ENCODE measurements at places on chromosomes 6 and 20.

DNA sequence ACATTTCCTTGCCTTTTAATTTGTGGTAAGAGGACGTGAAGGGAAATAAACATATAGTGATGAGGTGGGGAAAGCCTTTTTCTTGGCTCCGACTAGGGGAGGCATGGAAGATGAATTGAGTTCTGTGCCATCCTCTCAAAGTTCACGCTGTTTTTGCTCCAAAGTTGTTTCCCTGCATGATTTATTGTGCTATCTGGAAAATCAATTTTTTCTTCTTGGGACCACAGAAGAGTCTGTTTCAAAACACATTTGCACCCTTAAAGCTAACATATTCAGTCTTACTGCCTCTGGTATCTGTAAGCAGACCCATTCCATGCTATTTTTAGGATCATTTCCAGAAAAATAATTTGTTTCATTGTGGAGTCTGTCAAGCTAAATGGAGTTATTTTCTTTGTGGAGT is 57.6 kb upstream of the KCNG1 start:
- DNase-seq = no peak

DNA sequence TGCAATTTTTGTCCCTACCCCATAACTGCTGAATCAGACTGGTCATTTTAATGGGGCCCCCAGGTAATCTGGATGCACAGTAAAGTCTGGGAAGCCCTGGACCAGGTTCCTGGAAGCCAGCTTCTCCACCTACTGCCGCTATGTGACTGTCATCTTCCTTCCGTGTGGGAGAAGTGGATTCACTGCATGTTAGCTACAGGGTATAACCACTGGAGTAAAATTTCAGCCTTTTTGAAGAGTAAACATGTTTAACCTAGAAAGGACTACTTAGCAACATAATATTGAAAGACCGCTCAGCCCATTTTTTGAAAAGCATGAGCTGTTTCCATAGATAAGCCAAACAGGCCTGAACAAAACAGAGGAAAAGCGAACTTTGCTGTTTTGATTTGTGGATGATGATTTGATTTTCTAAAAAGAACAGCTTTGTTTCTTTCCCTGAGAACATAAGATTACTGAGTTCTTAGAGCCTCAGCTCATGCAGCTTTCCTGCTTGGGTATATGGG is 208.1 kb downstream of the PLCB4 start:
- DNase-seq = no peak

GRCh38 chr6:62714112-62714511 is 428.1 kb upstream of the KHDRBS2 start:
- DNase-seq = no peak

- DNase-seq = no peak
These were observed 265.2 kb downstream of the QKI start for GRCh38 chr6:163679753-163680152.

DNA sequence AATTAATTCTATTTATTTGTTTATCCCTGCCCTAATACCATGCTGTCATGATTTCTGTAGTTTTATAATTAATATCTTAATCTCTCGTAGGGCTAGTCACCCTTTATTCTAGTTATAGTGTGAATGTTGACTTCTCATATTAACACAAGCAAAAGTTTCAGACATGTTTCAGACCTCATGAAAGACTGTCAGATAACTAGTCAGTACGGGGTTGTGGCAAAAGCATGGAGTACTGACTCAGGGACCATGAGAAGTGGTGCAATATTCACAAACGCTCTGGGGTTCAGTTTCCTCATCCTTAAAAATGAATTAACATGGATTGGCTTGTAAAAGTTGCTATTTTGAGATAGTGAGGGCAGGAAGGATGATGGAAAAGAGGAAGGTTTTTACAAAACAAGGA is 148.9 kb downstream of the TMEM200A start:
- no peak for DNase-seq

DNA sequence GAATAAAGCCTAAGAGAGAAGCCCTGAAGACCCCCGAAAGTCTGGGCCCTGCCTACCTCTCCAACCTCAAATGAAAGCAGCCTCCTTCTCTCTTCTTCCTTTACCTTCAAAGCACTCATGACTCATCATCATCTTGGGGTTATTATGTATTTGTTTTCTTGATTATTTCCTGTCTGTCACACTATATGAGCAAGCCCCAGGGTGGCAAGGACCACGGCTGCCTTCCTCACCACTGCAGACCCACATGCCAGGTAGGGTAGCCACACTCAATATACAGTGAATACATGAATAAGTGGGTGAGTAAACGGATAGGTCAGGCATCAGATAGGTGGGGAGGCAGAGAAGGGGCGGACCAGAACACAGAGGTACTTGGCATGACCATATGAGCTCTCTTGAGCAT is 8.8 kb downstream of the WFDC3 start:
- no peak for DNase-seq

All from effector memory CD8-positive, alpha-beta T cell (primary cell).